Cortex of kidney (tissue), 1 donor: ENCODE measurements at places on chromosomes 1 and 21.

DNA sequence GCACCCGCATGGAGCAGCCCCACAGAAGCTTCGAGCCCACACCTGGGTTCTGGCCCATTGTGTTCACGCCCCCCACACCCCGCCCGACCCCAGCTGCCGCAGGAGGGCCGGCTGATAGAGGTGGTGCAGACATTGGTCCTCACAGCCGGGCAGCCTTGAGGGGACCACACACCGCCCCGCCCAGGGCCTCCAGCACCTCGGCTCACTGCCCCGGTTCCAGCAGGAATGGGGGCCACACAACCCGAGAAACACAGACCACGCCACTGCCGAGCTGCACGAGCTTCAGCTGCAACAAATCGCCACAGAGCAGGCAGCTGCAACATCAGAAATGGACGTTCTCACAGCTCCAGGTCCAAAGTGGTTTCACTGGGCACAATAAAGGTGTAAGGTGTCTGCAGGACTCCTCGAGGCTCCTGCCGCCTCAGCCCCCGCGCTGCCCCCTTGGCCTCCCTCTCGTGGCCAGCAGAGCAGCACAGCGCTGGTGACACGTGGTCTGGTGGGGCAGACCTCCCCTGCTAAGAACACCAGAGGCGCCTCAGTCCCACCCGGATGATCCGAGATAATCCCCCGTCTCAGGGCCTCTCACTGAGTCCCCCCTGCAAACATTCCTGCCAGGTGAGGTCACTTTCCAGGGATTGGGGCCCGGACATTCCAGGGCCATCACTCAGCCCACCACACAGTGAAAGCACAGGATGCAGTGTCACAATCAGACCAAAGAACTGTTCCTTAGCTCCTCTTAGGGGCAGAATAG, 62.3 kb upstream of the ADARB1 start:
- DNase-seq, result no peak

DNA sequence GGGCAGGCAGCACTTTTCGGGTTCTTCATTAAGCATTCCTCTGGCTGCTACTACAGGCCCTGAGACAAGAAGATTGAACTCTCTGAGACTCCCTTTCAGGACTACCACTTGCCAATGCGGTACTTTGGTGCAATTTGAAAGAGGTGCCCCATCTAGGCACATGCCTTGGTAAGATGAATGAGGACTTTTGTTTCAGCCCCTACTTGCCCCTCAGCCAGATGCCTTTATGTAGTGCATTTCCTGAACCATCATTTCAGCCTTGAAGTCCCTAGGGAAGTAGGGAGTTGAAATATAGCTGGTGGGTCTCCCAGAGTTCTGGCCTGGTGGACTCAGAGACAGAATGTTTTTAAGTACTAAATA, 123.8 kb downstream of the PLXNA2 start:
- DNase-seq, result no peak

DNA sequence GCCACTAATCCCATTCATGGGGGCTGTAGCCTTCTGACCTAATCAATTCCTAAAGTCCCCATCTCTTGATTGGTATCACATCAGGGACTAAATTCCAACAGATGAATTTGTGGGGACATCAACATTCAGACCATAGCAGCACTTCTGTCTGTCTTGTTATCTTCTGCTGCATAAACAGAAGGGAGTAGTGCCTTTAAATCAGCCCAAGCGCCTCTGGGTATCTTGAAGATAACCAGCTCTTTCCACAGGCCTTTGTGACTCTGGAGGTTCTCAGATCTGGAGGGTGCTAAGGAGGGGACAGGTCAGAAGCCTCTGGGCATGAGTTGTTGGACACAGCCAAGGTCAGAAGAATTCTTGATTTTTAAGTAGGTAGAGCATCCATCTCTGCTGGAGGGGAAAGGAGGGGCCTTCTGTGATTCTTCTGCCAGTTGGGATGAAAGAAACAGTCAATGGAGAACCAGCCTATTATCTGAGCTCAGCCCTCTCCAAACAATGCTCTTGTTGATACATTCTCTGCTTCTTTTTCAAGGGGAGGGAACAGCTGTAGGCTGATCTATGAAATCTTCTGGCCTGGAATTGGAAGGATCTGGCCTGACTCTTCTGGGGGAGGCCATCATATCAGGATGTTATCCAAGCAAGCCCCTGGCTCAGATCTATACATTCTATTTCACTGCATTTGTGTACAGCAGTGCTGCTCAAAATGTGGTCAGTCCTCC, 31.3 kb upstream of the LRIG2 start:
- no peak for DNase-seq

DNA sequence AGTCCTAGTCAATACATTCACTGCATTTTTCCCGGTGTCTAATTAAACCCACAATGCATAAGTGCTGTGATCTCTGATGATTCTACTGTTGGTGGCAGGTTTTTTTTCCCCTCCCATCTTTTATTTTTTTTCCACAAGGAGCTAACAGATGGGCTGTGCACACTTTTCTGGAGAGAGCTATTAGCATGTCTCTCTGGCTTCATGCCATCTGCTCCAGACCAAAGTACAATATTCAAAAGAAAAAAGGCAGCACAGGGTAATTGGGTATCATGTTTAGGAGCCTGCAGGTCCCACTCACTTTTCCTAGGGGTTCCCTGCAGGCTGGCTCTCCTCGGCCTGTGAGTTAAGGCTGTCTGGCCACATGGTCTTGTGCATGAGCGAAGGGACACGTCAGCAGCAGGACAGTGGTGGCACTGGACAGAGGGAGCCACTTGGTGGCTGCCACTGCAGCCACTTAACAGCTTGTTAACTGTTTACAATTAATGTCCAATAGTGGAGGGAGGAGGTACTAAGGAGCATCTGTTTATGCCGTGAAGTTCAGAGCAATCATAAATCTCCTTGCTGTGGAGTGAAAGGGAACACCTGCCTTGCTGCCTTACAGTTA, 53.5 kb upstream of the C8B start:
- DNase-seq, result no peak

- no peak for DNase-seq
Measured at GRCh38 chr1:200676829-200677228, 7.1 kb upstream of the DDX59 start.

DNA sequence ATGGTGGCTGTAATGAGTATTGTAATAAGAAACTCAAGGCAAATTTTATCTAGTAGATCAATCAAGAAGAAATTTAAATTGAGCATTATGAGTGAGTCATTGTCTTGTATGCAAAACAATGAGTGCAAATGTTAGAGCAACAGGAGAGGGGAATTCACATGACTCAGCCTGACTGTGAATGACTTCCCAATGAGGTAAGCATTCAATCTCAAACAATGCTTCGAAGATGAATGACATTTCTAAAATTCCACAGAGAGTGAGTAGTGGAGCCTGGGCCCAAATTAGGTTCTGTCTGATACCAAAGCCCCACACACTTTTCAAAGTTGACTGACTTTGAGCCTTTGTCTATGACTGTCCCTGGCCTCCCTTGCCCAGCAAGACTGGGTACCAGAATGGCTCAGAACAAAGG, 738.0 kb downstream of the PTPRU start:
- no peak for DNase-seq

GRCh38 chr1:55987491-55988249, 591.7 kb downstream of the PLPP3 start:
- DNase-seq, result no peak

GRCh38 chr1:37509181-37509580, 5.4 kb downstream of the MEAF6 start:
- no peak for DNase-seq

- DNase-seq, result no peak
Measured at GRCh38 chr1:60367532-60367931, 294.0 kb upstream of the C1orf87 start.

- DNase-seq, result no peak
Measured at GRCh38 chr1:160676869-160677597, 30.2 kb upstream of the SLAMF1 start.

GRCh38 chr1:25476186-25477097, 45.7 kb downstream of the MACO1 start:
- no peak for DNase-seq

GRCh38 chr1:234886081-234886984, 242.3 kb downstream of the TOMM20 start:
- DNase-seq, result no peak

GRCh38 chr1:222865718-222866117, 50.9 kb downstream of the DISP1 start:
- DNase-seq, result no peak

DNA sequence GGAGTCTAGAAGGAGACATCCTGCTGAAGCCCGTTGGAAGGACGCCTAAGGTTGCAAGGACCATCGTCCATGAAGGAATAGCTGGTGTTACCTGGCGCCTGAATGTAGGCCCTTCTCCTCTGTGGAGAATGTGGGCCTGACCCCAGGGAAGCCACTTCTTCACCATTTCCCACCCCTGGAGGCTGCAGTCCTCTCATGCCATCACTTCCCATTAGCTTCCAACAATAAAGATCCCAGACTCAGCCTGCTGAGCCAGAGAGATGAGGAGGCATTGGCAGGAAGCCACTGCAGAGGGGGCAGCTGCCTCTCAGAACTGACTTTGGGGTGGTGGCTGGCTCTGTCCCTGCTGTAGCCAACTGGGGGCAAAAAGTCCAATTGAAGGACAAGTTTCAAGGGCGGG, 21.3 kb upstream of the KCNE2 start:
- no peak for DNase-seq

- no peak for DNase-seq
Measured at GRCh38 chr1:8133190-8133589, 107.1 kb upstream of the ERRFI1 start.

- DNase-seq, result no peak
Measured at GRCh38 chr1:87053446-87053845, 139.0 kb downstream of the HS2ST1 start.

DNA sequence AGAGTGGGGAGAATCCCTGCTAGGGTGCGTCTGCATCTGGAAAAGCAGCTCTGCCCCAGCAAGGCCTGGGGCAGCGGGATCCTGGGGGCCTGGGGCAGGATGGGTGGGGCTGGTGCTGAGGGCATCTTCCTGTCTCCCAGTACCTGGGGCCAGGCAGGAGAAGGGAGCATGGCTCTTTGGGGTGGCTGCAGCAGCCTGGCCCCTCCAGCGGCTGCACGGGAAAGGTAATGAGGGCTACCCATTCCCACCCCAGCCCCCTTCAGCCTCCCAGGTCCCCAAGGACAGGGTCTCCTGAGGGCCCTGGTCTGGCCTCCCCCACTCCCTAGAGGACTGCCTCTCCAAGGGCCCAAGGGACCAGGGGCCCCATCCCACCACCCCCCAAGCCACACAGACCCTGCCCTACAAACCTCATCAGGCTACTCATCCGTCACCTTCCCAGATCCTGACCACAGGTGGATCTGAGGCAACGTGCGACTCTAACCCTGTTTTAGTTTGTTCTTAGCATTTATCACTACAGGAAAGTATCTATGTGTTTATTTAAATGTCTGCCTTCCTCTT, 910 bp upstream of the ANKRD65 start:
- no peak for DNase-seq

GRCh38 chr1:57142169-57142568, 176.4 kb upstream of the C8B start:
- DNase-seq, result no peak

DNA sequence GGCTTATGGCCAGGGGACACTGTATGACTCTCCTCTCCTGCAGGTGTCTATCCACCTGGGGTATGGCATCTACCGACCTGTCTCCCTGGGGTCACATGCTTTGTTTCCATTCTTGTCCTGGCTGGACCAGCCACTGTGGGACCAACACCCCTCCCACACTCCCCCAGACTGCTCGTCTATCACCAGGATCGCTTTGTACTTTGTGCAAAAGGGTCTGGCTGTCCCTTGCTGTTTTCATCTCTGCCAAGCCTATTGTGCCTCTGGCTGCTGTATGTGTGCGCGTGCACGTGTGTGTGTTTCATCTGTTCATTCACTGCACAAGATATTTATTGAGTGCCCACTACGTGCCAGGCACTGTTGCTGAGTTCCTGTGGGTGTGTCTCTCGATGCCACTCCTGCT, 25.5 kb downstream of the ETNK2 start:
- no peak for DNase-seq

DNA sequence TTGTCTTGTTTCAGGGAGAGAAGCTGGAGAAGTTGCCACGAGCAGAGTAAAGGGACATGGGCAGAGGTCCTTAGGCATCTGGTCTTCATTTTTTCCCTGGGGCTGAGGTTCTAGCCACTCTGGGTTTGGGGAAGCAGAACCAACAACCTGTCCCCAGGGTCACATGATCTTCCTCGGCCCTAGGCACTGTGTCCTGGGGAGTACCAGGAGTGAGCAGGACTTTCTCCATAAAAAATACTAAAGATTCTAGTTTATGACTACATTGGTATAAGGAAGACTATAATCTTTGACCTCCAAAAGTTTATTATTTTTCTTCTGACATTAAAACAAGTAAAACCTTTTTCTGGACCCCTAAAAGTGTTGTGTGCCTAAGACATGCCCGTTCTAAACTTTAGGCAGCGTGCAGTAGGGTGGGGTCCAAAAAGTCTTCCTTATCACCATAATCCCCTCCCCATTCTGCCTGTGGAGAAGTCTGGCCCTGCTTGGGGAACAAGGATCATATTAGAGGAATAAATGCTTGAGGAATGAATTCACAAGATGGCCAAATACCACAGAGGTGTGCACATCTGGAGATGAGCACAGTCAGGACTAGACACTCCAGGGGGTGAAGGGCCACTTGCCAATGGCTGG, 19.3 kb upstream of the IGSF3 start:
- no peak for DNase-seq

DNA sequence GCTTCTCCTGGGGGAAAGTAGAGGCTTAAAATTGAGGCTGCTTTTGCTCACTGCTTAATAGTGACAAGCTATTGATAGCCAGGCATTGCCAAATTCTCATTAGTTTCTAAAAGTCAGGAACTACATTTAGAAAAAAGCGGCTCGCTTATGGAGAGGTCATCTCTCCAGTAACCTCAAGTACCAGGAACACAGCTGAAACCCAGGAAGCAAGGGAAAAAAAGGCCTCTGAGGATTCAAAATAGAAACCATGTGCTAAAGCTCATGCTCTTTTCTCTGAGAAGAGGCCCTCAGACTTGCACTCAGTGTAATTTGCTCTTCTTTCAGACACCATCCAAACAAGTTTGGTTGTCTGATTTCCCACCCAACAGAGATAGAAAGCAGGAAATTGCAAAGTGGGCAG, 261.4 kb upstream of the USP25 start:
- no peak for DNase-seq

DNA sequence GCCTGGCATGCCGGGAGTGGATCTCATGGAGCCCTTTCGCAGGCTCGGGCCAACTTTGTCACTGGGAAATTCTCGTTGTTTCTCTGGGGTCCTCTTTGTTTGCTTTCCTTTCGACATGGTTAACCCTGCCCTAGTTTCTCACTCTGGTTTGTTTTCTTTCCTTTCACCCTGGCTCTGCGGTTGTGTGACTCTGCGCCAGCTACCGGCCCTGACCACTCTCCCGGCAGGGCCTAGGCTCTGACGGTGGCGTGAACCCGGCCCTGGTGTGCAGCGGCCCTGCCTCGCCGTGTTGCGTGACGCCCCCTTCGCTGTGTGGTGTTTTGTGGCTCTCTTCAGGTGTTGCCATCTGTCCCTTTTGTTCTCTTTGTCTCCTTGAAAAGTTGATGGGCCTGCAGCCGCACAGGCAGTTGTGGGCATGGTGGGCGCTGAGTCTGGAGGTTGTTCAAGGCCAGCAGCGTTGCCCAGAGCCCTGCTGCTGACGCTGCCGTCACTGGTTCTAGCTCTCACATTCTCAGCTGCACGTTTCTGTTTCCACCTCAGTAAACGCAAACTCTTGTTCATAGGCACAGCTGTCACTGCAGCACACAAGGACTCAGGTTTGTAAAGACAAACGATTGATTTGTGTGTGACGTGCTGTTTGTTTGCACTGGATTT, 64.6 kb upstream of the DIP2A start:
- no peak for DNase-seq
